Skeletal muscle cell (primary cell): ENCODE measurements at places on chromosomes 2 and 18.
A peak's percentile ranks its signal among the peaks of the same experiment; 100 is the strongest.

- peak; percentile 86 for DNase-seq
Measured at GRCh38 chr2:181627545-181627944, 29.4 kb downstream of the CERKL start.

GRCh38 chr2:201971531-201972228 lies 62.0 kb upstream of the FZD7 start:
- peak; percentile 15 for DNase-seq

DNA sequence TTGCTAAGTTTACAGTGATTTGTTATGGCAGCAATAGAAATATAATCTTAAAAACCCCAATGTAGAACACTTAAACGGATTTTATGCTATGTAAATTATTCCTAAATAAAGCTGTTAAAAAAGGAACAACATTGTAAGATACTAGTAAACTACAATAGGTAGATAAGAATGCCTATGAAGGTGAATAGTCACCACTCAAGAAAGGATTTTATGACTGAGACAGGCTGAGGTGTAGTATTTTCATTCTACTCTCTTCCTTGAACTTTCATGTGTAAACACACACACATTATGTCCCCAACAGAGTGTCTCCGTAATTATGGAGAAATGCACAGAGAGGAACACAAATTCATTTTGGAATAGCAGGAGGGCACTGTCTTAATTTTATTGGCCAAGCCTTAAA lies 183.9 kb upstream of the ST6GAL2 start:
- DNase-seq: no peak

DNA sequence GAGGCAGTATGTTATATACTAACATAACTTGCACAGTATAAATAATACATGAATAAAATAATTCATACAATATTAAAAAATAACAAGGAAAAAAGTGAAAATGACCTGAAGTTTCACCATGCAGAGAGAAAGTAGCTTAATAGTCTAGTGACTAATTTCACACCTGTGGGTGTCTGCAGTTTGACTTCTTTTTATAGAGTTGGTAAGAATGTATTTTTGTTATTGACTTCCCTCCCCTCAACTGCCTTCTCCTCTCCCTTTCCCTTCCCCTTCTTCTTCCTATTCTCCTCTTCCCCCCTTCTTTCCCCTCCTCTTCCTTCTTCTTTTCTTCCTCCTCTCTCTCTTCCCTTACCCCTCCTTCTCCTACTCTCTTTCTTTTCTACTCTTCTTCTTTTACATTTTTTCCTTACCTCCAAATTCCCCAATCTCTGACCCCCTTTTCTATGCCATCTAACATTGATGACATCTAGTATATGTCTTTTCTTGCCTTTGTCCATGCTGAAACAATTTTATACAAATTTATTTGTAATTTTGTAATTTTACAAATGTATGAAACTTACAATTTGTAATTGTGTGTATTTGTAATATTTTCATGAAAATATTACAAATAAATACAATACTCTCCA lies 3.1 kb downstream of the DNAH6 start:
- DNase-seq: no peak

GRCh38 chr18:56691530-56691929 lies 40.4 kb downstream of the WDR7 start:
- DNase-seq: no peak

GRCh38 chr2:142918624-142919023 lies 41.2 kb downstream of the KYNU start:
- DNase-seq: no peak

DNA sequence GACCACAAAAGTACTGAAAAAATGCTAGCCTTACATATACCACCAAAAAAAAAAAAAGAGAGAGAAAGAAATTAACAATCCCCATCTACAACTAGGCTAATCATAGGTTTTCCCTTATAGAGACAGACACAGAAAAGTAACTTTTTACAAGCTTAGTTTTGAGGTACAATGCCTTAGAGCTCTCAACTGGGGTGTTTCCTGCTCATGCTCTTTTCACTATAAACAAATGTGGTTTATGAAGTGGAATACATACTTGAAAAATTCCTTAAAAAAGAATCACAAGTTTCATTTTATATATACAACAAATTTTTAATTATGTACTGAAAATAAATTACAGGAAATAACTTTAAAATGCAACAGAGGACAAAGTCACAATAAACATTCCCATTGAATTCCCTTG lies 82.5 kb downstream of the ATL2 start:
- DNase-seq: no peak

- DNase-seq: no peak
Measured at GRCh38 chr2:8679827-8680731, 1.8 kb upstream of the ID2 start.

- DNase-seq: no peak
Measured at GRCh38 chr2:149690825-149691224, 103.2 kb upstream of the MMADHC start.

- DNase-seq: no peak
Measured at GRCh38 chr2:60316381-60317033, 236.9 kb downstream of the BCL11A start.

- no peak for DNase-seq
Measured at GRCh38 chr18:35691625-35692024, 110.1 kb downstream of the GALNT1 start.

DNA sequence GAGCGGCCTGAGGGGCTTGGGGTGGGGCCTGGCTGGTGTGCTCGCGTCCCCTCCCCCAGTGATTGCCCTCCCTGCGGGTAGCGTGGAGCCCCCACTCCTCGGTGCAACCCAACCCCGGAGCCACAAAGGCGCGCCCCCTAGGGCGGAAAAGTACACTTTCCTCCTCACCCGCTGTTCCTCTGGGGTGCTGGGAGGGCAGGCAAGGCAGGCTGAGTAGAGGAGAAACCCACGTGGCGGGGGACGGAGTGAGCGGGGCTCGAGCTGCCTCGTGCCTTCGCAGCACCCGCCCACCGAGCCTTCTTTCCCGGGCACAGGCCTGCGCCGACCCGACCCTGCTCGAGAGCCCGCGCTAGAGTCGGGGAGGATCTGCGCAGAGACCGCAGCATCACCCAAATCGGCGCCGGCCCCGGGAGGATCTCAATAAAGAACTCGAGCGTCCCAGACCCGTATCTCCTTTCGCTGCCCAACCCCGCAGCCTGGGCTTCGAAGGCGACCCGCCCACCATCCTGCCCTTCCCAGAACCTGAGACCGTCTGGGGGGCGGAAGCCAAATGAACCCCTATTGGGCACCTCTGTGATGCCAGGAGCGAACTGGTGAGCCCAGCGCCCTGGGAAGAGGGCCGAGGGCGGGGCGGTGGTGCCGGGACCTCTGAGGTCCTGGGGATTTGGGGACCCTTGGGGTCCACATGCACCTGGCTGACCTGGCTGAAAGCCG lies 1.5 kb downstream of the UCN start:
- DNase-seq: no peak

GRCh38 chr2:97844311-97844859 lies 131.0 kb downstream of the ZAP70 start:
- DNase-seq: no peak

DNA sequence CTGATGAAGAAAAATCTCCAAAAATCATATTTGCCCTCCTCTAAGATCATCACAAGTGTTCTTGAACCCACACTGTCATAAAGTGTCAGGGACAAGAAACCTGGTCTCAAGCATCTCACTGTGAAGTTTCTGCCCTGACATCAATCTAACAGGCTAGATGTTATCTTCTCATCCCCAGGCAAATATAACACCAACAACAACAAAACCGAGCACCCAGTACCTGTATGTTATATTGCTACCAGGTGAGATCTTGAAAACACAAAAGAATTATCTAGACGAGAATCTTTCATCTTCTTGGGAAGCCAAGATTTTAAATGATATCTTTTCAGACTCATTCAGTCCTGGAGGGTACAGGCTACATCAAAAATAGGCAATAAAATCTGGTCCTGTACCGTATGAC lies 8.8 kb upstream of the MAP4K3 start:
- no peak for DNase-seq

DNA sequence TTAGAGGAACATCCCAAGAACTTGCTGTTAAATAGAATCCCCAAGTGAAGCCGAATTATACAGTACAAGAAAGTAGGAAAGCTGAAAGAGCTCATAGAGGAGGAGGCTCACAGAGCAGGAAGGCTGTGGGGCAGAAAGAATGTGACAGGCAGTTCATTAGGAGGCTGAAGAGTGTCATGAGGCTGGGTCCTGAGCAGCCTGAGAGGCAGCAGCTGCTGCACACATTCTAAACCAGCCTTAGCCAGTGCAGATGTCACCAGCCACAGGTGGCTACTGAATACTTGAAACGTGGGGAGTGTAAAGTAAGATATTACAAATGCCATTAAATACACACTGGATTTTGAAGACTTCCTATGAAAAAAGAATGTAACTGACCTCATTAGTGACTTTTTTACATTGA lies 490.2 kb upstream of the KLHL29 start:
- DNase-seq: no peak

DNA sequence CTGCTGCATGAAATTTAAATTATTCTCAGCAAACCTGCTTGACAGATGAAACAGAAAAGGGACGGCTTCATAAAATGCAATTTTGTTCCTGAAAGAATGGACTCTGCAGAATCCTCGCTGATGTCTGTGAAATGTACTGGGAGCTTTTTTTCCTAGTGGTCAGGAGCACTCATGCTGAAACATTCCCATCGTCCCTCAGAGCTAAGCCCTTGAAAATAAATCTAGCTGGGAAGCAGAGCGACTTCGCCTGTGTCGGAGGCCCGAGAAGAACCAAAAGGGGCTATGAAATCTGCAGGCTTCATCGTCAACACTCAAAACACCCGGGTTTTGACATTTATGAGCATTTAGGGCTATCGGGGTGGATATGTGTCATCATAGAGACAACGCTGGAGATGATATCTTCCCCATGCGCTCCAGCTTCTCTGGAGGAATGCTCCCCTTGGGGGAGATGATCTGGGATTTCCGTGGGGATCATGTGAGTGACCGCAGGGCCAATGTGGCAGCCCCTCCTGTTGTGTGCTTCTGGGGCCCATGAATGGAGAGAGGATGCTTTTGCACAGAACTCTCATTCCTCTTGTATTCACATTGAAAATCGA lies 182.3 kb downstream of the KLHL29 start:
- DNase-seq: no peak

DNA sequence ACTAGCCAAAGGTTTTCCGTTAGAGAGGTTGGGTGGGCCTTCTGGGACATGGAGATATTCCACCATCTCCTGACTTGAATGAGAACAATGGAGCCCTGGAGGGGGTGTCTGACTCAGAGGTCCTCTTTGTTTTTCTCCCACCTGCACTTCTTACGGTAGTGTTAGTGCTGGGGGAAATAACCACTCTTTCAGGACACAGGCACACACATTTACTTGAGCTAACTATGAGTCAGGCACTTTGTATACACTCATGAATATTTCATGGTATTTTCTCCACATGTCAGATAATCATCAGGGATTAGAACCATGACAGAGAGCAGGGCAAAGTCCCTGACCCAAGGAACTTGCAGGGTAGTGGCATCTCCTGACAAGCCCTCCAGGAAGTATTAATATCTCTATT lies 439.1 kb downstream of the TSN start:
- no peak for DNase-seq

DNA sequence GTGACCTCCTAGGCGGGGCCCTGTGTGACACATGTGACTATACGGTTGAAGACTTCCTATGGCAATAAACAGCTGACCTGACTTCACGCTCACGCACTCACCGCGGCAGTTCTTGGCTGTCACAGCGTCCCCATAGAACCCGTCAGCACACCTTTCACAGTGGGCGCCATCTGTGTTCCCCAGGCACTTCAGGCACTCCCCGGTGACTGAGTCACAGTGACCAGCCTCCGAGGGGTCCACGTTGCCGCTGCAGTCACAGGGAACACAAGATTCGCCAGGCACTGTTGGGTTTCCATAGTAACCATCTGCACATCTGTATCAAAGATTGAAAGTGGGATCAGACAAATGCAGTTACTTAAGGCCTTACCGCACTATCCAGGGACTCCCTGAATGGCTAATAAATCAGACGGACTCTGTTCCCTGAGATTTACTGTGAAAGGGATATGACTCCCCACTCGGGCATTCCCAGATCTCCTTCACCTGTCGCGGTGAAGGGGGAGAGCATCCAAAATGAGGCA lies 94.5 kb downstream of the LAMA1 start:
- no peak for DNase-seq

- peak; percentile 35 for DNase-seq
Measured at GRCh38 chr2:209933499-209934483, 68.6 kb upstream of the RPE start.

DNA sequence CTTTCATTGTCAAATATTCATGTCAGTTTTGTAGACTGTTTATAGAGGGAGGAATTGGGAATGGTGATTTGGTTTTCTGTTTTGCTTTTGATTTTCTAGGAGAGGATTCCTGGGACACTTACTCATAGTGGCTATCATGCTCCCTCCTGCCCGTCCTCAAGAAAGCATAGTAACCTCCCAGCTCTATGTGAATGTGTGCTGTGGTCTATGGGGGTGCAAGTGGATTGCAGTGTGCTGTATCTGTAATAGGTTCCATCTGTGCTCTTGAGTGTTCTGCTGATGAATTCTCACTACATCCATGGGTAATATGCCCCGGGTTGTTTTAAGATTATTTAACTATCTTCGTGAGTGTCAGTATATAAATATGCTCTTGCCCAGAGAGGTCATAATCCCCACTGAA lies 811.3 kb downstream of the CNTNAP5 start:
- DNase-seq: no peak

- DNase-seq: no peak
Measured at GRCh38 chr2:76257802-76258201, 547.1 kb upstream of the GCFC2 start.

- no peak for DNase-seq
Measured at GRCh38 chr2:101814752-101815151, 117.2 kb downstream of the MAP4K4 start.

GRCh38 chr2:232014681-232015080 lies 53.2 kb downstream of the DIS3L2 start:
- no peak for DNase-seq

DNA sequence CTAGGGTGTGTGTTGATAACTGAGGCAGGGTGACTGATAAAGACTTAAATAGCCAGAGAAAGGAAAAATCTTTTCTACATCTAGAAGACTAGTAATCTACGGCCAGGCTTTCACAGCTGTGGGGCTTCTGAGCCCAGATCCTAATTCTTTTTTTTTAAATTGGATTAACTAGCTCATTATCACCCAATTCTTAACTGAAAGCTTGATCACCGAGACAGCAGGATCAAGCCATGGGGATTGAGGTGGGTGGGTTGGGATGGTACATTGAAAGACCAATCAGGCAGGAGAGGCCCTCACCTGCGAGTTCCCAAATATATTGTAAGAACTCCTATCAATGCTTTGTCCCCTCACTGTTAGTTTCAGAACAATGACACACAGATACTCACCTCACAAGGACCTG lies 20.0 kb upstream of the NFE2L2 start:
- DNase-seq: no peak

GRCh38 chr18:77407733-77408132 lies 158.1 kb downstream of the GALR1 start:
- DNase-seq: no peak

- DNase-seq: no peak
Measured at GRCh38 chr2:232994446-232994845, 18.6 kb downstream of the NGEF start.

- DNase-seq: no peak
Measured at GRCh38 chr2:16589465-16589864, 76.2 kb downstream of the CYRIA start.

- no peak for DNase-seq
Measured at GRCh38 chr2:112157472-112157871, 19.3 kb downstream of the FBLN7 start.
